ENCODE measurements at places on chromosomes 2 and 18.

- no peak for DNase-seq
Observed at GRCh38 chr2:15169326-15170069, 391.6 kb downstream of the NBAS start.

DNA sequence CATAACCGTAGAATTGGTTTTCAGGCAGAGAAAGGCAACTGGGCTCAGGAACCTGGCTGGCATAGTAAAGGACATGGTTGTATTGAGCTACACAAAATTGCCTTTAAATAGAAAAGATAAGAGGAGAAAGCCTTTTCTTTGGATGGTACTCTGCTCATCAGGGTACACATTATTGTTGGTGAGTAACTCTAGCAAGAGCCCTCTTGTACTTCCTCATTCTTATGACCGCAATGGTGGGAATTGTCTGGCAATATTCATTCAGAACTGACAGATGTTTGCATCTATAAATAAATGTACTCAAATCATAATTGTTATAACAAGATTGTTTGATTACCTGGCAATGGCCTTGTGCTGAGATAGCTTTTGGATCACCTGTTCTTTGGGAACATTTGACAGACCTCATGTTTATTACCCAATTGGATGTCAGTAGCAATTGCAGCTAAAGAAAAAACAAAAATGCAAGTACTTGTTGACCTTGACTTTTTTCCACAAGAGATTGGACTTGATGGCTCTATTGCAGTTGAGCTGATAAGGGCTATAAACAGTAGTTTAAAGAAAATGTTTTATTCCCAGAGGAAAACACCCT is 43.9 kb downstream of the MEIS1 start:
- no peak for DNase-seq

- peak; percentile 37 for DNase-seq
Observed at GRCh38 chr2:48529194-48529593, 760 bp upstream of the STON1 start.

GRCh38 chr2:85221067-85221691 is 88.0 kb downstream of the TCF7L1 start:
- DNase-seq: peak; percentile 84

DNA sequence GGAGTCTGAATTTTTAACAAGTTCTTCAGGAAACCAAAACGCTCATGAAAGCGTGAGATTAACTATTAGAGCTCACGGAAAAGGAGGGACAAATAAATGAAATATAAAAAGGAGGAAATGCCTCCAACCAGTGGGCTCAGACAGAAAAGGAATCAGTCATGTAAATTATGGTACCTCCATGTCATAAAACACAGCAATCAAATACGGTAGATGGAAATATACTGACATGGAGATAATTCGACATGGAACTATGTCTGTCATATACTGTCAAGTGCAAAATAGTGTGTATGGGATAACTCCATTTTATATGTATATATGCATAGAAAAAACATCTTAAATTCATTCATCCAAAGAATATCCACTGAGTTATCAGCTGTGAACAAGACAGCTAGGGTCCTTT is 25.9 kb upstream of the CTLA4 start:
- DNase-seq: no peak

GRCh38 chr2:68475110-68475509 is 7.7 kb downstream of the APLF start:
- no peak for DNase-seq

DNA sequence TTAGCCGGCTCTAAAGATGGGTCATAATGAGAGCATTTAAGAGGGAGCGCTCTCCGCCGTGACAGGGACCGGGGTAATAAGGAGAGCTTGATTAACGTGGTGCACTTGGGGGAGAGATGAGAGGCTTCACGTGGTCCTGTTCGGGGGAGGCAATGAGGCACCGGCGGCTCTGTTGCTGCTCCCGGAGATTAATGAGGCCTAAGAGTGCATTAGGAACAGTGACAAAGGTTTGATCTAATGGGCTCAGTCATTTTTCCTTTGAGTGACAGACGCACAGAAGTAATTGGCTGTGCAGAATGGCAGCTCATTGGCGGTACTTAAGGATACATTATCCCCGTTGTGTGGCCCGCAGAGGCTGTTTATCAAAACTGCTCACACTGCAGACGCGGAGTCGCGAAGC is 250.7 kb downstream of the GBX2 start:
- no peak for DNase-seq

GRCh38 chr2:215419769-215420470 is 15.9 kb downstream of the FN1 start:
- DNase-seq: no peak

DNA sequence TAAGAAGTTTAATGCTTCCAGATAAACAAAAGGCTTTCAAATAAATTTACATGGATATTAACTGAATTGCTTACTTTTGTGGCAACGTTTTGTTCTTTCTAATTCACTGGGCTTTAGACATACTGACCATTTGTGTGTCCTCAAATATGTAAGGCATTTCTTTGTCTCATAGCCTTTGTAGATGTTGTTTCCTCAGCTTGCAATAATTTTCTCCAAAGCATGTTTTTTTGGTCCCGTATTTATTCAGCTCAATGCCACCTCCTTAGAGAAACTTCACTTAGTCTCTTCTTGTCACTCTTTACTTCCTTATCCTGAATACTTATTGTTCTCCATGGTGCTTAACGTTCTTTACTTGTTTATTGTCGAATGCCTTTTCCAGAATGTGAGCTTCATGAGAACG is 98.5 kb downstream of the NUP35 start:
- DNase-seq: no peak
